ENCODE measurements at places on chromosomes 1 and 21.

- H3K4me1 ChIP-seq = peaks cover 7% of the 10 kb centered on the region
- no peak overlapping the region for H3K4me3 ChIP-seq
- no peak overlapping the region for H3K27ac ChIP-seq
- H3K27me3 ChIP-seq = no peaks in the 10 kb centered on the region
- DNase-seq = no peak
Measured at GRCh38 chr21:29586696-29587095, 288.0 kb downstream of the BACH1 start.

GRCh38 chr21:20760221-20760620 lies 238.0 kb upstream of the NCAM2 start:
- no peaks in the 10 kb centered on the region for H3K27me3 ChIP-seq
- no peak overlapping the region for H3K27ac ChIP-seq
- H3K4me3 ChIP-seq = no peak overlapping the region
- no peaks in the 10 kb centered on the region for H3K4me1 ChIP-seq
- no peak for DNase-seq
- H3K36me3 ChIP-seq = no peaks in the 10 kb centered on the region

GRCh38 chr1:30521261-30521865 lies 202.0 kb downstream of the MATN1 start:
- no peak overlapping the region for H3K27ac ChIP-seq
- no peaks in the 10 kb centered on the region for H3K36me3 ChIP-seq
- H3K27me3 ChIP-seq = no peaks in the 10 kb centered on the region

- no peaks in the 10 kb centered on the region for H3K36me3 ChIP-seq
- H3K4me3 ChIP-seq = no peak overlapping the region
- peak; percentile 88 for DNase-seq
- H3K27ac ChIP-seq = no peak overlapping the region
Measured at GRCh38 chr1:22704440-22705067, 6.1 kb upstream of the EPHB2 start.

DNA sequence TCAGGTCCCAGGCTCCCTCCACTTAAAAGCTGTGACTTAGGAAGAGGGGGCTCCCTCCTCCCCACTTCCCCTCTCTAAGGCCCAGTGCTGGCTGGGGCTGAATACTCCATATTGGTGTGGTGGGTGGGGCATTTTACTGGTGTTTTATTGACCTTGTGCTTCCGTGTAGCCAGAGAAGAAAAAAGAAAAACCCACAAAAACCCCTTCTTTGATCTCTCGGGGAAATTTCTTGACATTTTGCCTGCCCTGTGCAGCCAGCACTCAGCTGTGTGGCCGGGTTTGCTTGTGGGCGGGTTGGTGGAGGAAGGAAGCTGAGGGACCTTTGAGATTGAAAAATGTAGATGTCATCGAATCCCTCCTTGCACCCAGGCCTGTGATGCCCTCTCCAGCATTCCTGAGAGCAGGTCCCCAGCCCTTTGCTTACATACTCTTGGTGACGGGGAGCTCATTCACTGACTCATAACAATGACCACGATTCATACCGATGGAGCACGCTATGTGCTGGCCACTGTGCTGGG lies 24.8 kb downstream of the TNFRSF8 start:
- H3K27me3 ChIP-seq = no peaks in the 10 kb centered on the region
- no peak overlapping the region for H3K4me3 ChIP-seq
- no peak for DNase-seq
- H3K27ac ChIP-seq = no peak overlapping the region
